HuH-7 (cell line): ENCODE measurements at places on chromosomes 4 and X.

DNA sequence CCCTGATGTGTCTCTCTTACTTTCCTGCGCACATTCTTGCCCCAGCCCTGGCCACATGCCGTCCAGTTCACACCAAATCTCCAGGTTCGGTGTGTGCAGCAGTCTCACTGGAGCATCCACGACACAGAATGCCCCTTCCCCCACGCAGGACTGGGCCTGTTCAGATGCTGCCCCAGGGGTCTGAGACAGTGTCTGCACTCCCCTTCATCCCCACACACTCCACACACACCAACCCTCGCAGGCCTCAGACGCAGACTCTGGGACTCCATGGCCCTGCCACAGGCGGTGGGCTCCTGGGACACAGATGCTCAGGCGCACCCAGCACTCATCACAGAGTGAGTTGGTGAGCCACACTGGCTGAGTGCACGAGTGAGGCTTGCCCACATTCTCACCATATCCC, 83.9 kb downstream of the AFAP1 start:
- no peak for DNase-seq

DNA sequence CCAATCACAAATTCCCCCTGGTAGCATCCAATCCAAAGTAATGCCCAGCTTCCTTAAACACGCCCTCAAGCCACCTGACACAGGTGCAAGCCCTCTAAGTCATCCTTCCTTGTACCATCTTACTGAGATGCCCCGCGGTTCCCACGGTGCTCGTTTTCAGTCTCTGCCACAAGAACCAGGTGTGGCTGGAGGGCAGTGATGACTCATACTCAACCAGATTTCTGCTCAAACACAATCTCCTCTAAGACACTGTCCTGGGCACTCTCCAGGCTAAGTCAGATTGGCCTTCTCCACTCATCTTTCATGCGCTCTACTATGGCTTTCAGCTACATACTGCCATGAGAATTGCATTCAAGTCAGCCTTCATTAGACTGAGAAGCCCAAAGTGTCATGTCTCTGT, 3.5 kb downstream of the SH3KBP1 start:
- DNase-seq = no peak

DNA sequence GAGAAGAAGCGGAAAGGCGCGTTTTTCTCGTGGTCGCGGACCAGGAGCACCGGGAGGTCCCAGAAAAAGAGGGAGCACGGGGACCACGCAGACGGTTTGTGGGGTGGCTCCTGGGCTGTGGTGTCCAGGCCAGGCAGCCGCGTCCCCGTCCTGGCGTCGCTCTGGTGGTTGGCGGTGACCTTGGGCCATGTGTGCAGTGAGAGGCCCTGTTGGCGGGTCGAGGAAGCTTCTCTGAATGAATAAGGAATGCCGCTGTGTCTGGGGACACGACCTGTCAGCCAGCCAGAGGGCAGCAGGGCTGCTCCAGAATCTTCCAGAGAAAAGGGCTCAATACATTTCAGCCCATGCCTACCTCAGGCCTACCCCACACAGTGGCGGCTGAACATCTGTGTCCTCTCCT, 24.3 kb upstream of the HGFAC start:
- no peak for DNase-seq

DNA sequence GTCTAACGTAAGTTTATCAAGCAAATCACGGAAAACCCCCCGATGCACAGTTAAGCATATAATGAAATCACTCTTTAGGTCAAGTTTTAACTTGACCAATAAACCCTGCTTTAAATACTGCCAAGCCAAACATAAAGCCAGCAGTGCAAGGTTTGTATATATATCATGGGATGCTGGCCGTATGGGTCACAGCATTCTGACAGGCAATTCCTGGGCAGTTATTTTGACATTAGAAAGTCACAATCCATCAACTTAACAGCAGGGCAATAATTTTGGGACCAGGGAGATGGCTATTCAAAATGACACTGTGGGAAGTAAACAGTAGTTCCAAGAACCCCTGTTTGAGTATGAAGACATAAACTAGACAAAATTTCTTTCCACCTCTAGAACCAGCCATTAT, 116.9 kb downstream of the ZNF827 start:
- DNase-seq = no peak

GRCh38 chr4:1035510-1035909, 24.1 kb downstream of the FGFRL1 start:
- no peak for DNase-seq

GRCh38 chr4:74266081-74266480, 42.2 kb upstream of the EPGN start:
- no peak for DNase-seq

DNA sequence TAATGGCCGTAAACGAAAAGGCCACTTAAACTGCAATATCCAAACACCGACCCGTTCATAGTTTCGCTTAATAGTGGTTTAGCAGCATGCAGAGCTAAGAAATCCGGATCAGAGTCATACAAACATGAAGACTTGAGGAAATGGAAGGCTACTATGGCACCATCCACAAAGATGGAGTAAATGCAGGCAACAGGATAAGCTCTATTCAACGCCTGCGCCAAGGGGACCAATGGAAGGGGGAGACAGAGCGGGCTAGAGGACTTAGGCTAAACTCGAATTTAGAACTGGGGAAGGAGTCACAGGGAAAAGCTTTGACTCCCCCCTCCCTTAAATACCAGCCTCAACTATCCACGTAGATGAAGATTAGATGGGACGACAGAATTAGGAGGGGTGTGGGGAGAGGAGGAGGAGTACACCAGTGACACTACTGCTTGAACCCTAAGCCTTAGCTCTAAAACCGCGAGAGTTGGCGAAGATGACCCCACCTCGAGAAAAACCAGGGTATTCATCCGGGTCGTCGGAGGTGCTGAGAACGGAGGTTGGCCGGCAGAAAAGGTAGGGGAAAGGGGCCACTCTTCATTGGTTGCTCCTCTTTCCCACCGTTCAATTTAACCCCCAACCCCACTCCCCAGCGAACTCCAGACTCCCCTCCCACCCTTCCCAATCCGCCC, 3.5 kb downstream of the HUWE1 start:
- peak; percentile 26 for DNase-seq

DNA sequence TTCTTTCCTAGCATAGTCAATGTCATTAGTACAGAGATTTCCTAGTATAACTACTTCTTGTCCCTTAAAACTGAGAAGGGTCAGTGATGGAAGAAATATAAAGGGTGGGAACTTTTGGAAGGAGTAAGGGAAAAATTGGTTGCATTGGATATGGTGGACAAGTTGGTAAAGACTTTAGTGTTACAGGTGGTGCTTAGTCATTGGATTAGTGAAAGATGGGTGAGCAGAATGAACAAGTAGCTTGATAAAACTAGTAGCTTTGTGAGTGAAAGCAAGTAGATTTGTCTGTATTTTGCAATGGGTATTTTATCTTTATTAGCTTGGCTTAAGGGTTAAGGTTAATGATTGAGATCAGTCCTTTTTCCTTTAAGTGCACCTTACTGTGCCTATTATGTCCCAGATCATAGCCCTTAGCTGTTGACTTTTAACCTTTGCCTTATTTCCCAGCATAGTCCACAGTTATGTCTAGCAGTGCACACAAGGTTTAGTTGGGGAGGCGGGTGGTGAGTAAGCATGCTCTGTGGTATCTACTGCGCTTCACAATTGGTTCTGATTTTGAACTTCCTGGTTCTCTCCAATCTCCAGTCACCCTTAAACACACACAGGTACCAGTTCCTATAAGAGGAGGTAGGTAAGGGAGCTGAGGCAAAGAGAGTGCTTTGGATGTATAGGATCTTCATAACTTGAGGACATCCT, 9.5 kb downstream of the WDR44 start:
- DNase-seq = peak; percentile 8

DNA sequence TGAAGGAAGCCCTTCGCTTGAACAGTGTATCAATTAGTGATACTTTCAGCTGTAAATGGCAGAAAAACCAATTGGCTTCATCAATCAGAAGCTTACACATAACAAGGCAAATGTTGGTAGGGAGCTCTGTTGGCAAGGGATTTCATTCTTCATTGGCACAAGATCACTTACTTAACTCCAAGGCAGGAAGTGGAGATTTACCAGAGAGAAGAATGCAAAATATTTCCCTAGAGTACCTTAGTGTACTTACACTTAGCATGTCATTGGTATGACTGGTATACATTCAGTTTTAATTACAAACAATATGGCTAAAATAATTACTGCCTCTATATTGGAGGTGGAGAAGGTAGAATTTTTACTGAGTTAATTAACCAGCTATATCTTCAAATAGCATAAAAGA, 545.0 kb downstream of the GABRG1 start:
- DNase-seq = no peak

DNA sequence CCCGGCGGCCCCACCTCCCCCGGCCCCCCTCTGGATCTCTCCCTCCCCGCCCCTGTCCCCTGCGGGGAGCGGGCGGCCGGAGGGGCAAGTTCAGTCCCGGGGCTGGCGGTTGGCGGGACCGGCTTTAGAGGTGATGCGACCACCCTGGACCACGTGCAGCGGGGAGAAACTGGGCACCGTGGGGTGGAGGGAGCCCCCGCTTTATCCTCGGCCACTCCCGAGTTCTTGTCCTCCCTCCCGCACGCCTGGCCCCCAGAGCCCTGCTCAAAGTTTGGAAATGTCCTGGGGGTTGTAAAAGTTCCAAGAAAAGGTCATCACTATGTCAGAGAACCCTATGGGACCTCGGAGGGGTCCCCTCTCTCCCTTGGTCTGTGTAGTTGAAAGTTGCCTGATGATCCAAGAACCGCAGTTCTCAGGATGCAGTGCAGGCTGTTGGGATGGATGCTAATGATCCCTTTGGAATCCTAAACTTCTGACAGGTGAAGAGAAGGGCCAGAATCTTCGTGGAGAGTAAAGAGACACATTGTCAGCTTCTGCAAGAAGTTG, 411 bp upstream of the VEGFC start:
- DNase-seq = no peak

GRCh38 chr4:160038615-160039014, 935.7 kb downstream of the RAPGEF2 start:
- no peak for DNase-seq

DNA sequence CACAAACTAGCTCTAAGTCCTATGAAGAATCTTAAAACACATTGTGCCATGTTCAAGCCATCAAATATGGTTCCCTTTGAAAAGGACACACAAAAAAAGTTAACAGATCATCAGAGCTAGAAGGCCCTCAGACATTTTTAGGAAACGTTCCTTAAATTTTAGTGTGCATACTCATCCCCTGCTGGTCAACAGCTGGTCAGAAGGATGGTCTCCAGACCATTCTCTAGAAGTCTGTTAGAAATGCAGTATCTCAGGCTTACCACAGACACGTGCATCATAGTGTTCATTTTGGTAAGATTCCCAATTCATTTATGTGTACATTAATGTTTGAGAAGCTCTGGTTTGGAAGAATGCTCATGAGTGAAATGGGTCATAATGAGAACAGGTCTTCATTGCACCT, 523.1 kb downstream of the INPP4B start:
- no peak for DNase-seq

DNA sequence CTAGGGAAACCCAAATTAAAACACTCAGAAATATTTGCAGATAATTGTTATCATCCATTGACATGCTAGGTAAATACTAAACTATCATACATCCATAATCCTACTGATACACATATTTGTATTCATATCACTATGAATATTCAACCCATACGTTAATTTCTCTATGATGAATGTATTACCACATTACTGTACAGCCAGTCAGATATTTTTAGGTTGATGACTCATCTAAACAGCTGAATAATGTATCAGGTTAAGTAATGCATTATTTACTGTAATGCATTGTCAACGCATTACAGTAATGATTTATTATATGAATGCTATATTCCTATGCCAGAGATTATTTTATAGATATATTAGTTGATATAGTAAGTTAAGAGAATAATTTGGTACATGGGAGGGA, 37.1 kb downstream of the VEGFC start:
- DNase-seq = no peak

DNA sequence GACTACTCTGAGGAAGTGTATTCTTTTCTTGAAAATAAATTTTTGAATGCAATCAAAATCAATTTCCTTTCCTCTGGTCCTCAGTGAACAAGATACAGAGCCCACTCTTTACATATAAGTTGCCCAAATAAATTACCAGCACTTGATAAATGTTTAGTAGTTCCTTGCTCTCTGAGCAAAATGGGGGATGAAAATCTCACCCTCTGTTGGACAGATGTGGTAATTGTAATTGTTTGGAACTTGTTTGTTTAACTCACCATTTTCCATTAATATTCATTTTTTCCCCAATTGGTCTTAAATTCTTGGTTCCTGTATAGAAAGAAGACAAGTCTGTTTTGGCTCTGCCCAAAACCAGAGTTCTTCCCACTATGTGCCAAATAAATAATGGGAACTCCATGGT, 146.3 kb downstream of the LDB2 start:
- DNase-seq = no peak

DNA sequence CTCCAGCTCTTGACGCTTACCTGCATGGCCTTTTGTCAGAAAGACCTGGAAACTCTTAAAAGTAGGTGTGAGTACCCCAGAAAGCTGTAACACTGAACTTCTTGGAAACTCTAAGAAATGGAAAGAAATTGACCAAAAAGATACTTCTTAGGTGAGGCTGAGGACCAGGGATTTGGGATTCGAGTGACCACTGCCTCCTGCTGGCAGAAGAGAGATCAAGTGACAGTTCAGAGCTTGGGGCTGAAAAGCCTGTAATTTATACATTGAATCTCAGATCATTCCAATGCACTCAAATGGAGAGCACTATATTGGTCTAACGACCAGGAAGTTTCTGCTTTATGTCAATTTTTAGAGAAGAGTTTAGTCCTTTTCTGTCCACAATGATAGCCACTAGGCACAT, 204.6 kb downstream of the PDGFRA start:
- no peak for DNase-seq

DNA sequence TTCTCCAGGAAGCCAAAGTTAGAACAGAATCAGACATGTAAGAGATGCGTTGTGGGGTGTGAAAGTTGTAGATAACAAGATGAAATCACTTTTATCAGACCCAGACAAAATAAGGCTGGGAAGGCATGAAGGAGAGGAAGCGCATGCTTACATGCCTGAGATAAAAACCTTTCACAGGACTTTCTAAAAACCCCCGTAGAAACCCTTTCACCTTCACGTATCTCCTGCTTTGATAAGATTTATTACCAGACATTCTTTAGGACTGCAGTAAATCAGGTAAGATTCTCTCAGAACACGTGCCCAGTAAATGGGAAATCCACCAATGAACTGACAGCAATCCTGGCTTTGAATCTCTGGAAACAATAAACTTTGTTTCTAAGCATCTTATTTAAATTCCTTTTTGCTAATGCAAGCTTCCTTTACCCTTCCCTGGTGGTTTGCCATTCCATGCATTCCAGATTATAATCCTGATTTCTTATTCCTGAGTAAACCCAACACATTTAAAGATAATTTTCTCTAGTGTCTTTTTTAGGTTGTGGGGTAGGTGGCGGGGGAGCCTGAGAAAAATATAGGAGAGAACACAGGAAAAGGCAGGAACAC, 254.6 kb upstream of the LDB2 start:
- no peak for DNase-seq
